ENCODE measurements at places on chromosomes 4 and X.
A peak's percentile ranks its signal among the peaks of the same experiment; 100 is the strongest.

- DNase-seq = peak; percentile 6
Observed at GRCh38 chrX:9048801-9049200, 14.9 kb upstream of the FAM9B start.

DNA sequence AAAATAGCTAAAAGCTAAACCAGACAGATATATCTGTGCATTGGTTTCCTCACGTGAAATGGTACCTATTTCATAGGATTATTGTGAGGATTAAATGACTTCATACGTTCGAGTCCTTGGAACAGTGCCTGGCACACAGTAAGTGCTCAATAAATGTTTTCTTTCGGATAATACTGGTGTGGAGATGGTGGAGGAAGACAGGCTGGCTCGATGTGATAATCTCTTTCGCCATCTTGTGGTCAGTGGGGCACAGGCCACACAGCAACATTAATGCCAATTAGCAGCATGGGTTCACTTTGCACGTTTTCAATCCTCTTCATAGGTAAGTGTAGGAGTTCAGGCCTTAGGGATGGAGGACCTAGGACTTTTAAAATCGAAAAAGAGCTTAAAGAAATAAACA lies 9.3 kb downstream of the PAGE4 start:
- DNase-seq = no peak

GRCh38 chrX:40155589-40156469 lies 58.1 kb upstream of the BCOR start:
- no peak for DNase-seq

DNA sequence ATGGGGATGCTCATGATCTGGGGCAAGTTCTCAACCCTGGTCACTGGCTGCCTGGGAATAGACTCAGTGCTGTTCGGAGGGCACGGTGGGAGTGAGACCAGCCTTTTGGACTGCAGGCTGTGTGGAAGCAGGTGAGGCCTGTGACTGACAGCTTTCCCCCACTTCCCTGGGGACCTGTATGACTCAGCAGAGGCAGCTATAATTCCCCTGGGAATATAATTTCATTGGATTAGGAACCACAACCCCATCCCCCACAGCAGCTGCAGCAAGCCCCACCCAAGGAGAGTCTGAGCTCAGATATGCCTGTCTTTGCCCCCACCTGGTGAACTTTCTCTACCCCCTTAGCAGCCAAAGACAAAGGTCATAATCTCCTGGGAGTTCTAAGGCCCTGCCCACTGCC lies 408.6 kb downstream of the PPP3CA start:
- no peak for DNase-seq

- DNase-seq = no peak
Observed at GRCh38 chr4:75249739-75250138, 264.5 kb downstream of the RCHY1 start.

GRCh38 chr4:74714611-74715130 lies 79.7 kb downstream of the BTC start:
- no peak for DNase-seq

DNA sequence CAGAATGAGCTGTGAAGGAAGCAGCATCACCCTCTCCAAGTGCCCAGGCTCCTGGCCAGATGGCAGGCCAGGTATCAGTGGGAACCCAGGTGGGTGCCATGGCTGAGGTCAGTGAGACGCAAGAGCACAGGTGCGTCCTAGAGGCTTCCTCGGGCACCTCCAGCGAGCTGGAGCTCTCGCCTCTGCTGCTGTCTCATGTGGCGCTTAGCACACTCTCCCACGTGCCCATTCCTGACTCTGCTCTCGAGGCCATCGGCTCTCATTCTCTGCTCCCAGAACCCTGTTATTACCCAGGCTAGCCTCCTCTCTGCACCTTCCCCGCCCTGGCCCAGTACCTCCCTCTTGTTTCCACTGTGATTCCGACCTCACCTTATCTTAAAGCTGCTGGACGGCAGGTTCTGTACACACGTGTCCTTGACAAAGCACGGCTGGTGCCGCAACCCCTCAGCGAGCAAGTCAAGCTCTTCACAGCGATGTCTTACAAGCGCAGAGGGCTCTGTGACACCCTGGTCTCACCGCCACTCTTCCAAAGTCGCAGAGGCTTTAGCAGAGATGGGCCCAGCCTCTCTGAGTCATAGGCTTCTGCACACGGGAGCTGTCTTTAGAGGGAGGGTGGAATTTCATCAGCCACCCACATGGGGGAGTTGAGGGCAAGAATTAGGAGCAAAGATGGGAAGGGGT lies 15.4 kb upstream of the MSANTD1 start:
- DNase-seq = no peak

DNA sequence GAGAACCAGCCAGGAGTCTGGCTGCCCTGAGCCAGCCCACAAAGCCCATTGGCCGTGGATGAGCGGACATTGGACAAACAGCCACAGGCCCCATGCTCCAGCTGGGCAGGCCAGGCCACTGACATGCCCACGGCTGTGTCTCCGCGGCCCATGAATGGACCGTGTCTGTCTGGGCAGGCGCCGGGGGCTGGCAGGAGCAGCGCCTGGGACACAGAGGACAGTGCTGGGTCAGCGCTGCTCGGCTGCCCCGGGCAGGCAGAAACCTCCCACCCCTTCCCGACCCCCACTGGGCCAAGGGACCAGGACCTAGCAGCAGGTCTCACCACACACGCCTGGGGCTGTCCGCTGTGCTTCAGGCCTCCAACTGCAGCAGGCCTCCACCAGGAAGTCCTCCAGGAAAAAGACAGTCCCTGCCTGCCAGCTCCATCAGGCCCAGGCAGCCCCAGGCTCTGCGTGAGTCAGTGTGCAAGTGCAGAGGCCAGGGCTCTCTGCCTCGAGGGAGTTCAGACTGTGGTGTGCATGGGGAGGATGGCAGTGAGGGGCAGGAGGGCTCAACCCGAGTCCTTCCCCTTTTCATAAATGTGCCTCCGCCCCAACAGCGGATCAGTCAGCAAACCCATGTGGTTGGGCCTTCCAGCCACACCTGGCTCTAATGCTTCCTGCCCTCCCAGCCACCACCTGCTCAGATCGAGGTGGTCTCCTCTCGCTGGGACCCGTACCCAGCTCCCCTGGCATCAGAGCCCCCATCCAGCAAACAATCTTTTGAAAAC lies 17.2 kb upstream of the FGFR3 start:
- no peak for DNase-seq

DNA sequence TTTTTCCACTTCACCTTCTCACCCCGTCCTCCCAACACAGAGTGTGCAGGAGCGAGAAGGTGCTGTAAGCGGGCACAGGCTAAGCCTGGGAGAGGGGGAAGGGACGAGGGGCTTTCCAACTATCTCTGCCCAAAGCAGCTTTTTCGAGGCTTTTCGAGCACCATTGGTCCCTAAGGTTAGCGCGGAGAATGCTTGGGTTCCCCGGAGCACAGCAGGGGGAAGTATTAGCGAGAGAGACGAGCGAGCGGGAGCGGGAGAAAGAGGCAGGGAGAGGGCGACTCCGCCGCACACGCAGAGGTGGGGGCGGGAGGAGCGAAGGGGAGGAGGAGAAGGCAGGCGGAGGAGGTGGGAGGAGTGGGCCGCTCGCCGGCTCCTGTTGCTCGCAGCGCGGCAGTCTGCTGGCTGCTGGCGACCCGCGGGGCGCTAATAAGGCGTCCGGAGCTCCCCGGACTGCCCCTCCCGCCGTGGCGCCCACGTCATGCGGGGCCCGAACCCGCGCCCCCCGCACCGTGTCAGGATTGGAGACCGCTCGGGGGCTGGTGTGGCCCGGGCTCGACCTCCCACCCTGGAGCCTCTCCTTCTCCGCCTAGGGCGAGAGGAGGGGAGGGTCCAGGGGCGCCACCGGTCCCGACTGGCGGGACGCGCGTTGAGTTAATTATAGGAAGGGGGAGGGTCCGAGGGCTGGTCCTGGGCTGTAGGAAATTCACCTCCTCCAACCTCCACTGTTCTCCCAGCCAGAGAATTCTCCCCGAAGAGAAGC lies at the start of gene ADAMTS3:
Gene ADAMTS3 (minus strand): TSS at position 263 of the 760 bp plus-strand sequence. CDS start 459 bp downstream, outside the sequence.
- no peak for DNase-seq

DNA sequence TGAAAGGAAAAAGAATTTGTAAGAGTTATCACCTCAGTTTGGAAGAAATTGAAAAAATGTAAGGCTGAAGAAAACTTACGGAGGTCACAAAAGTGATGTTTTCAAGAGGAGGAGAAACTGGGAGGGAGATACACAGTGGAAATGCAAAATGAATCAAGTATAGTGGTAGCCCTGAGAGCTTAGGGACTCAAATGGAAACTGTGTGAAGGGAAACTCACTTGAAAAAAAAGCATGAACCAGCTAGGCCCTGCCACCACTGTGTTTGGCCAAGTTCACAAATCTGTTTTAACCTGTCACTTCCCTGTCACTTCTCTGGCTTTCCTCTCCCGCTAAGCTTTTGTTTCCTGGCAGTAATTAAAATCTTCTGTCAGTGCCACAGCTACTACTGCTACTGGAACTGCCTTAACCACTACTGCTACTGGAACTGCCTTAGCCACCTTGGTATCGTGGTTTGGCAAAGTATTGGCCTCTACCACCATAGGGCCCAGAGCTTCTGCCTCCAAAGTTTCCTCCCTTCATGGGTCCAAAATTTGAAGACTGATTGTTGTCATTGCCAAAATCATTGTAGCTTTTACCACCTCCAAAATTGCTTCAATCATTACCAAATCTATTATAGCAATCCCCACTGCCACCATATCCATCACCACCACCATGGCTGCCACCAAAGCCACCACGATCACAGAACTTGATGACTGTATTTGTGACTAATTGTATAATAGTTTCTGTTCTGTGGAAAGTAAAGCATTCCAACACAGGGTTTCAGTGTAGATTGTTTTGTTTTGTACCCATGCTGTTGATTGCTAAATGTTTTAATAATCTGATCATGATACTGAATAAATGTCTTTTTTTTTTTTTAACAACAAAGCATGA lies 41.5 kb downstream of the SMARCA5 start:
- no peak for DNase-seq

DNA sequence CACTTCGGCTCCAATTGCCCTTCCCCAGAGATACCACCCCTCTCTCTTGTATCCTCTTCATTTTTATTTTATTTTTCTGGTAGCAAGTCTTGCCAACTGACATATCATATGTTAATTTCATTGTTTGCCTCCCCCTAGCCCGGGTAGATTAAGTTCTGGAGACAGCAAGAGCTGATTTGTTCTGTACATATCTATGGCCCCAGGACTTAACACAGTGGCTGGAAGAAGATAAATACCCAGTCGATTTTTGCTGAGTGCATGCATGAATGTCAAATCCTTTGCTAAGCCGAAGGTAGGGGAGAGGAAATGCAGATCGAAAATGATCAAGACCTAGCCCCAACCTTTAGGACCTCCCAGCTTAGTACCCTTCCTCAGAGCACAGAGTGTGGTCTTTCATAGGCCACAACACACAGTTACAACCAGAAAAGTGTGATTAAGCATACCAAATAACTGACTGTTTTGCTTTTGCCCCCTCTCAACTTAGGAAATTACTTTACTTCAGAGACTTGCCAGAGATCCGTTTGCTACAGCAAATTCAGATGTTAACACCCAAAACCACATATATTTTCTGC lies 58.7 kb upstream of the KLF3 start:
- no peak for DNase-seq

DNA sequence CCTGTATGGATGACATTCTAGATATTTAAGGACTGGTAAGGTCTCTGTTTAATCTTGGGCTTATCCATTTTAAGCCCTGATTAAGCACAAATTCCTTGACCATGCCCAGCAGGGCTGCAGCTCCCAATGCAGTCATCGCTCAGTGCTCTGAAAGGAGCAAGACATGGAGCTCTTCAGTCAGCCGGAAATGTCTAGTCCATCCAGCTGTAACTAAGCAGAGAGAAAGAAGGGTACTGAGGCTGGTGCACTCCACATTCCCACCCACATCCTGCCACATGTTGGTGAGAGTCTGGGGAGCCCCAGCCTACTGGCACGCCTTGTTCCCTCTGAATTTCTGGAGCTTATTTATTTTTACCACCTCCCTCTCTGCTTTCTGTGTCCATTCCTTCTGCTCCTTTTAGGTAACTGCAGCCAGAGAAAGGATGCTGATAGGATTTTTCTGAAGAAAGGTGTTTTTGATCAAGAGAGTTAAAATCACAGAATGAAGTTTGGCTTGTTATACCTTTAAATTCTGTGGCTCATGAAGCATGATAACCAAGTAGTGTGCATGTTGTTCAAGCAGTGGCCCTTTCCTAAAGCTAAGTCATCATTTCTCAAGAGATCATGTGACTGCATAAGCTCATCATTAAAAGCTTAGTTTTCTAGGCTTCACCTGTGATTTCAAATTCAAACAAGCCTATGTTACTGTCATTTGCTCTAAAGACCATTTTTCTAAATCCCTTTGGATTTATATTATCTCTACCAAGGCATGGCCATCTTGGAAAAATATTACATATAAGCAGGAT lies 74.0 kb downstream of the GALNT7 start:
- no peak for DNase-seq

- DNase-seq = no peak
Observed at GRCh38 chr4:140256941-140257340, 103.0 kb upstream of the MAML3 start.

DNA sequence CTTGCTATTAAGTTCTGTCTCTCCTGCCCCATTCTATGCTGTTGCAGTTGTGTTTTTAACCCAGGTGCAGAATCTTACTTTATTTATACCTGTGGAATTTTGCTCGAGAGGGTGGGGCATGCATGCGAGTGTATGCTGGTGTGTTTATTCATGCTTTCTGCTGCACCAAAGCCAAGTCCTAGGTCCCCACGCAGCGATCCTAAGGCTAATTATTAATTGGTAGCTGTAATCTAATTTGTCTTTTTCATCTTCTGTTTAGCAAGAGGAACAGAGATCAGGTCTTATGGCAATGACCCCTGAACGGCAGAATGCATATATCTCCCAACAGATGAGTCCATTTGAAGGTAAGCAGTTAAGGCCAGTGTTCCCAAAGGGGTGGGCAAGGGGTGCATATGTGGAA lies 58.7 kb upstream of the MTM1 start:
- no peak for DNase-seq

DNA sequence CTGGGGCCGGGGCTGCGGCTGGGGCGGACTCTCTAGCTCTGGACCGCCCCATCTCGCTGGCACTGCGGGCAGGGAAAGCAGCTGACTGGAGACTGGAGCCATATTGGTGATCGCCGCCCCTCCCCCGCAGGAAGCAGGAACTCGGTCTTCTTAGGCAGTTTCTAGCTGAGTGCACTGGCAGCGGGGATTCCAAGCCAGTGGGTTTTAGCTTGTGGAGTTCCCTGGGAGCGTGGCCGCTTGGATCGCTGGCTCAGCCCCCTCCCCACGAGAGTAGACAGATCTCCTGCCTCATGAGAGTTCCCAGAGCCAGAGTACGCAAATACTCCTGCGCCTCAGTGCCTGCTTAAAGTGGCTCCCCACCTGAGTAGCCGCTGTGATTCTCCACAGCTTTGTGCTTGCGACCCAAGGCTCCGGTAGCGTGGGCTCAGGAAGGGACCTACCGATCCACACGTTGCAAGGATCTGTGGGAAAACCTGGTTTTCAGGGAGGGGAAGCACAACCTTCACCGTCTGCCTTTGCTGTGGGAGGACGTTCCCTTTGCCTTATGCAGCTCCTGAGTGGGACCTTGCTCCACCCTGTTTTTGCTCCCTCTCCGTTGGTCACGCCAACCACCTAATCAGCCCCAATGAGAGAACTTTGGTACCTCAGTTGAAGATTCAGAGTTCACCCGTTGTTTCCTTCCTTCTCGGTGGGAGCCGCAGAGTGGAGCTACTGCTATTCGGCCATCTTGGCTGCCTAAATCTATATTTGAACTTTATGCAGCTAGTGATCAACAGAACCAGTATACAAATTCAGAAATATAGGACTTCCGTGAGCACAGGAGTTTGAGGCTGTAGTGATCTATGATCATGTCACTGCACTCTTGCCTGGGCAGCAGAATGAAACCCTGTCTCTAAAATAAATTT lies 803.9 kb upstream of the PCDH10 start:
- no peak for DNase-seq

- DNase-seq = no peak
Observed at GRCh38 chr4:20253735-20254409, 2.2 kb downstream of the SLIT2 start.

GRCh38 chr4:93786149-93786548 lies 42.4 kb upstream of the ATOH1 start:
- no peak for DNase-seq

GRCh38 chr4:154485127-154485773 lies 6.3 kb downstream of the DCHS2 start:
- DNase-seq = no peak

Data from astrocyte of the cerebellum (primary cell).